ENCODE measurements at places on chromosomes 11 and 22.

DNA sequence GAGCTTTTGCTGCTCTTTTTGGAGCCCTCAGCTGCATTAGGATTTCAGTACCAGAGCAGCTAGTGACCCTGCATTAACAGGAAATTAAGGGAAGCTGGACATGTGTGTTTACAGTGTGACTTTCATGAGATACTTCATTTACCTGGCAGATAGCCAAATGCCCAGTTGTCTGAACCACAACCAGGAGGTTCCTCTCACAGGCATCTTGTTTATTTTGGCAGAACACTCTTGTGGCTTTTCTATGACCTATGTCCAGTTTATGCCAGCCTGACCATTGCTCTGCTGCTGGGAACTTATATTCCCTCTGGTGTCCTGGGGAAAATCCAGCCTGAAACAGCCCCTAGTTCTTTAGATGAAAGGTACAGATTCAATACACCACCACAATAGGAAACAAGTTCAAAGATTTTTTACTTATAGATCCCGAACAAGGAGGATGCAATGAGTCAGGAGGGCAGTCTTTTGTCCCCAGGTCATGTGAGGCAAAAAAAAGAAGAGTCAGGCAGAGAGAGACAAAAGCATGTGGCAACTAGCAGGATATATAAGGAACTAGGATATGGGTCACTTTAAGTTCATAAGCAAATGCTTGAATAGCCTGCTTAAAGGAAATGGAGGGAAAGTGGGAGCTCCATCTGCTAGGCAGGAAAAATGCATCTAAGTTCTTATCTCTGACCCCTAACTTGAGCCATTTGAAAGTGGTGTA is 379.3 kb downstream of the INSC start:
- no peak for DNase-seq

GRCh38 chr11:30489511-30489910 is 96.6 kb downstream of the MPPED2 start:
- DNase-seq, result no peak

GRCh38 chr22:19779011-19779421 is 18.4 kb downstream of the TBX1 start:
- DNase-seq, result no peak

- no peak for DNase-seq
These were observed 12.7 kb downstream of the LIPT2 start for GRCh38 chr11:74480688-74481417.

GRCh38 chr11:68841718-68842426 is at the start of gene CPT1A:
Gene CPT1A, minus strand, starts transcription at chr11:68841916. Its CDS starts 26,442 bp downstream, at chr11:68815474.
- DNase-seq, result peak; percentile 85

- DNase-seq, result peak; percentile 80
These were observed 1.6 kb downstream of the C1QTNF6 start for GRCh38 chr22:37186228-37186996.

- DNase-seq, result no peak
These were observed 70.8 kb downstream of the TBC1D22A start for GRCh38 chr22:46833228-46833627.

- no peak for DNase-seq
These were observed 642 bp upstream of the C11orf58 start for GRCh38 chr11:16737818-16738192.

DNA sequence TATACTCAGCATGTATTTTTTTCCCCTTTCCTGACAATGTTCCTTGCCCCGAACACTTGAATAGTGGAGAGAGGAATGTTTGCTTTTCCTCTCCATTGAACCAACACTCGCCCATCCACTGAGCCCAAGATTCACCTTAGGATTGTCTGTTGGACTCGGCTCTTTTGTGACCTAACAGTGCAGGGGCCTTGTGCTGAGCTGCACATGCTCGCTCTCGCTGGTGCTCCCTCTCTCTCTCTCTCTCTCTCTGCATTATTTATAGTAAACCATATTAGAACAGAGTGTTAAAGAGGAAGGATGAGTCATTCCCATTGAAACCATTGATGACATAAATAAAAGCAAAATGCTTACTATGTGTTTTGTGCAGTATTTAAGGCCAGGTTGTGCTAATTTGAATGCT is 20.7 kb downstream of the ZBTB16 start:
- DNase-seq, result no peak

- no peak for DNase-seq
These were observed 9.4 kb upstream of the OMP start for GRCh38 chr11:77093056-77093891.

GRCh38 chr11:134376150-134376921 is 35.7 kb downstream of the B3GAT1 start:
- DNase-seq, result no peak

DNA sequence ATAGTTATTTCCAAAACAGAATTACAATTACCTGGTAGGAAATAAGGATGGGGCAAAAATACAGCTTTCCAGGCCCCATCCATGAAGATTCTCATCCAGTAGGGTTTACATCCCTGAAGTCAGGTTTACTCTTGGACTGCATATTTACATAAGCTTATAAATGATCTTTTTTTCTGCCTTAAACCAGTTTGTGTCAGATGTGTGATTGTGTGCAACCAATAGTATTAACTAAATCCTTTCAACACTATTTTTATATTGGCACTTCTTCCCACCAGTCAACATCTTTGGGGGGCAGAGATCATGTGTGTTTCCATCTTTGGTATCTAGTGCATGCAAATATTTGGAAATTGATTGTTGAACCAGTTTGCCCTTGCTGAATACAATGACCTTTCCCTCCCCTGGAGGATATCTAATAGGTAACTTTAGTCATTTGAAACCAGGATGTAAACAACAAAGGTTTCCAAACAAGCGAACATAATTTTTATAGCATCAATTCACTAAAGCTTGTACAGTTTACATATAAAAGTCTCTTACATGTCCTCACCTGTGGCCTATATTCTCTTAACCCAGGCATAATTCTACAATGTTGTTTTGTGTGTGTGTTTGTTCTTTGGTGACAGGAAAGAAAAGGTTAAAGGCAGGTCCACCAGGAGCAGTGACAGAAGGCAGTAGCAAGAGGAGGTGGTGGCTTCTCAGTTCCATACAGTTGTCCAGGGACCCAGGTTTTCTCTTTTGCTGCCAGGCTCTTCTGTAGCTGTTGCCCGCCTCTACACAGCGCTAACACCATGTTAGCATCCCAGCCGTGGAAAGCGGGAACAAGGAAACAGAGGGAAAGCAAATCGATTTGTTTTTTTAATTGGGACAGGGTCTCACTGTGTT is 1.7 kb upstream of the ME3 start:
- no peak for DNase-seq

GRCh38 chr22:39382410-39382809 is 17.2 kb upstream of the TAB1 start:
- peak; percentile 76 for DNase-seq

GRCh38 chr11:133258751-133259150 is 273.6 kb downstream of the OPCML start:
- DNase-seq, result no peak

DNA sequence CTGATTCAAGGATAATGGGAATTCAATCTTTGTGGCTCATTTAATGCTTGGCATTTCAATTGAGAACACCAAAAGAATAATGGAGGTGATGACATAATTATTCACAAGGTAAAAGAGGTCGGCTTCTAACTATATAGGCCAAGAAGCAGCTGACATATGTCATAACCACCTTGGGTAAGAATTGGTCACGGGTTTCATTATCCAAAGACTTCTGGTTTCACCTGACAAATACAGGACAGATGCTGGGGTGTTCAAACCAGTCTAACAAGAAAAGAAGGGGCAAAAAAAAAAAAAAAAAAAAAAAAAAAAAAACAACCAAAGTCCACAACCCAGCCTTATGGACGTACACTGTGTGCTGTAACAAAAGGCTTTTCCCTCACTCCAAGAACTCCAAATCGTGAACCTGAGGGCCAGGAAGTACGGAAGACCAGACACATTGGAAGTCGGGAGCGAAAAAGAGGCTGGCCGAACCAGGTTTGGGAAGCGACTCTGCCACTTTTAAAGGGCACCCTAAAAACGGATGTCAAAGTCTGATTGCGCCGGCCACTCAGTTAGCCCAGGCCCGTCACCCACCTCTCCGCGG is 385 bp downstream of the HARBI1 start:
- no peak for DNase-seq

- no peak for DNase-seq
These were observed 155.2 kb downstream of the MAML2 start for GRCh38 chr11:96187822-96188221.

- DNase-seq, result no peak
These were observed 4.1 kb downstream of the WEE1 start for GRCh38 chr11:9577556-9577955.

- DNase-seq, result no peak
These were observed 229.2 kb downstream of the ADAMTS15 start for GRCh38 chr11:130677486-130678153.

DNA sequence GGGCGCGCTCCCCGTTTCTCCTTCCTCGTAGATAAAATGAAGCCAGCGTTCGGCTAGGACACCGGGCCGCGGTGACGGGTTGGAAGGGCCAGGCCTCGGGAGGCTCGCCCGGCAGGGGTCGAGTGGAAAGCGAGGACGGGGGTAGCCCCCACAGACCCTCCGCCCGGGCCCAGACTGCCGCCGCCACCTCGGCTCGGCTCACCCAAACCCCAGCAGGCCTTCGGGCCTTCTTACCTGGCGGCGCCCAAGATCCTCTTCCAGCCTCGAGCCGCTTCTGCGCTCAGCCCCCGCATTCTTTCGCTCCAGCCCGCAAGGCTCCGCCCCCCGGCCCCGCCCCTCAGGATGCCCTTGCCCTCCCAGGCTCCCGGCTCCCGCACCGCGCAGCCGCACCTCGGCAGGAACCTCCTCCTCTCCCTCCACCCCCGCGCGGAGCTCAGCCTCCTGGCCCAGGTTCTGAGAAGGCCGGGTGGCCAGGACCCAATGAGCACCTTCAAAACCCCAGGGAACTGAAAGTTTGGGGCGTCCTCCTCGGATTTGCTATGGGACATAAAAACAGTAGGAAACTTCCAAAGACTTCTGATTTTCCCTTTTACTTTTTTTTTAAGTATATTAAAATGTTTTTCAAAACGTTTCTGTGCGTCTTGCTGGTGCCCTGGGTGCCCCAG is at the start of gene CD59:
Gene CD59, minus strand, starts transcription at position 276 of the 665 bp plus-strand sequence. CDS start 13,978 bp downstream, outside the sequence.
- DNase-seq, result peak; percentile 90

DNA sequence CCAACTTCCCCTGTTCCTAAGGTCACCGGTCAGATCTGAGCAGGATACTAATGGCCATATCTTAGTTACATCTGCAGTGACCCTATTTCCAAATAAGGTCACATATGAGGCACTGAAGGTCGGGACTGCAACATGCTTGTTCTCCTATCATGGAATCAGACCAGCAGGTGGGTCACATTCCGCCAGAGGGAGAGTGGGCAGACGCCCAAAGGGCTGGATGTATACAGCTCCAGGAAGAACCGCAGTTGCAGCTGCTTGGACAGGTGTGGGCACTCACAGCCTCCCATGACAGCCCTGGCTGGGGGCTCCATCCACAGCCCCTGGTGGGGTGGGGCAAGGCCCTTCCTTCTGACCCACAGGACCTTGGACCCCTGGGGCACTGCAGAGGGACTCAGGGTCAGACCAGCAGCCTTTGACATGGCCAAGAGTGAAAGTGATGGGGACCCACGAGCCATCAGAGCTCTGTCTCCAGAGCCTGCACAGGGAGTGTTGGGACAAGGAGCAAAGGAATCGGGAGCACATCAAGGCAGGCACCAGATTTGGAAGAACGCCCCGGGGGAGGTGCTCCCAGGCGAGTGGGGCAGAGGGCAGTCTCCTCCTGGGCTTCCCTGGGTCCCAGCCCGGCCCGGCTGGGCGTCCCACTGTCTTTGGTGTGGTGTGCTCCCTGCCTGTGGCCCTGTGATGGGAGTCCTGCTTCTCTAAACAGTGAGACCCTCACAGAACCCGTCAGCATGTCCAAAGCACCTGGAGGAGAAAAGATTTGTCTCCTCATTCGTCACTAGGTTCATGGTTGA is 13.3 kb upstream of the CD81 start:
- DNase-seq, result no peak

GRCh38 chr11:110128161-110128560 is 35.0 kb downstream of the ZC3H12C start:
- no peak for DNase-seq

GRCh38 chr22:30514252-30514651 is 8.8 kb upstream of the SEC14L4 start:
- DNase-seq, result no peak

GRCh38 chr22:21068681-21069276 is 23.0 kb downstream of the LRRC74B start:
- no peak for DNase-seq

DNA sequence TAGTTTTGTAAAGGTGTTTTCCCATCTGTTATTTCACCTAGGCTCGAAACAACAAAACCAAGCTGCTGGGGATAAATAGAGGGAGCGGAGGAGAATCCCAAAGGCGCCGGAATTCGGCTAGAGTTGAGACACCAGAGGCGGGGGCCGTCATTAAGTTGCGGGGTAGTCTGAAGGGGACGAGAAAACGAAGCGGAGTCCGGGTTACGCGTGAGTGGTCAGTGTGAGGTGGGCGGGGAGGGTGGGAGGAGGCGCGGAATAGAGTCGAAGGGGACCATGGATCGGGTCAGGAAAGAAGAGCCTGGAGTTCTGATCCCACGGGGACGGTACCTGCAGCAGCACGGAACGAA is 361 bp downstream of the SRPRA start:
- no peak for DNase-seq

DNA sequence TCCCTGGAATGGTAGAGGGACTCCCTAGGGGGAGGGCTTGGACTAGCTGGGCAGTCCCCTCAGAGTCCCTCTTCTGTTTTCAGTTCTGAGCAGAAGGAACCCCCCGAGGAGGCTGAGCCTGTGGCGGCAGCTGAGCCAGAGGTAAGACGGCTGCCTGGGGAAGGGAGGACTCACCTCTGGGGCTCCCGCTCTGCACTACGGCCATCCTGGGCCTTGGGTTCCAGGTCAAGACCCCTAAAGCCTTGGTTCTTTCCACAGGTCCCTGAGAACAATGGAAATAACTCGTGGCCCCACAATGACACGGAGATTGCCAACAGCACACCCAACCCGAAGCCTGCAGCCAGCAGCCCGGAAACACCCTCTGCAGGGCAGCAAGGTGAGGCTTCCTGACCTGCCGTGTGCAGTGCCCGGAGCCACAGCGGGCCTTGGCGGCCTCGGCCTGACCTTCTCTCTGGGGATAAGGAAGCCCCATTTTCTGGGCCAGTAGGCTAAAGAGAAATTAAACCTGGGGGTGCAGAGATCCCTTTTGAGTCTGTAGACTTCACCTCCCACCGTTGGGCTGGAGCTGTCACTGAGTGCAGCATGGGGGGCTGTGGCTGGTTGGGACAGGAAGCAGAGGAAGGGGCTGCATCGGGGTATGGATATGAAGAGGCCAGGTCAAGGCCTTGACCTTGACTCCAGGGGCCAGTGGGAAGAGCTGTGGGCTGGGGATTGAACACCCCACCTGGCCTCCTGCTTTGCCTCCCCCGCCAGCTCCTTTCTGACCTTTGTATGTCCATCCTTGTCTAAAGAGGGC is 15.0 kb downstream of the INCENP start:
- DNase-seq, result no peak

- DNase-seq, result no peak
These were observed 1.2 kb downstream of the HIKESHI start for GRCh38 chr11:86303257-86303656.
